ENCODE measurements at places on chromosomes 3 and 15.

DNA sequence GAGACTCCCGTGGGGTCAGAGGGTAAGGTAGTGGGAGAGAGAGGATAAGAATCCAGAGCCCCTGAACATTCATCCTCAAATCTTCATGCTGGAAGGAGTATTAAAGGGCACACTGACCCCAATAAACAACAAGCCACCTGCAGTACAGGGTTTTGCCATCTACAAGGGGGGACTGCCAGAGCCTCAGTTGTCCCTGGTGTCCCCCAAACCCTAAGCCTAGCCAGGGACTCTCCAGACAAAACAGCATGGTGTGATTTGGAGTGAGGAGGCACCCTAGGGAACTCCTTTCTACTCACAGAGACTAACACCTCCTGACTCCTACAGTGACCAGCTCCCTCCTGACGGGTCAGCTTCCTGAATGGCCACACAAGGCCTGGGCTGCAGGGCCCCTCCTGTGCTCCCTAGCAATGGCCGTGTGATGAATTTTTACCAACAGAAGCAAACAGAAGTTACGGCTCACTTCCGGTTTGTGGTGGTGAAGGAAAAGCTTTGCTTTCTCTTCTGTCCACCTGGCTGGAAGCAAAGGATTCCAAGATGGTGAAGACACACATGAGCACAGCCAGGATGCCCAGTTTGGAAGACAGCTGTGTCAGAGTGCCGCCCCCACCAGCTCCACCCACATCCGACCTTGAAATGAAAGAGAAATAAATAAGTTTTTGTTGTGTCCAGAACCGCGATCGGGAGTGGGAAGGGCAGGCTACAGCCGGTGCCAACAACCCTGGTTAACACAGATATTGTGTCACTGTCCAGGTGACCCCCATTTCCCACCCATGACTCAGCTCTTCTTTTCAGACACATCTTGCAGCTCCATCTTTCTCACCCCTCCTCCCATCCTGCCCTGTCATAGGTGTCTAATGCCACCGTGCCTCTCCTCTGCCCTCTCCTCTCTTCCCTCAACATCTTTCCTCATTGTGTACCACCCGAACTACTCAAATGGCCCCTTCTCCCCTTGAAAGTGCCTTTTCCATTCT lies 69.6 kb upstream of the ATP13A3 start:
- DNase-seq, result no peak

- DNase-seq, result no peak
These were observed 605.0 kb upstream of the TBL1XR1 start for GRCh38 chr3:177802151-177802900.

DNA sequence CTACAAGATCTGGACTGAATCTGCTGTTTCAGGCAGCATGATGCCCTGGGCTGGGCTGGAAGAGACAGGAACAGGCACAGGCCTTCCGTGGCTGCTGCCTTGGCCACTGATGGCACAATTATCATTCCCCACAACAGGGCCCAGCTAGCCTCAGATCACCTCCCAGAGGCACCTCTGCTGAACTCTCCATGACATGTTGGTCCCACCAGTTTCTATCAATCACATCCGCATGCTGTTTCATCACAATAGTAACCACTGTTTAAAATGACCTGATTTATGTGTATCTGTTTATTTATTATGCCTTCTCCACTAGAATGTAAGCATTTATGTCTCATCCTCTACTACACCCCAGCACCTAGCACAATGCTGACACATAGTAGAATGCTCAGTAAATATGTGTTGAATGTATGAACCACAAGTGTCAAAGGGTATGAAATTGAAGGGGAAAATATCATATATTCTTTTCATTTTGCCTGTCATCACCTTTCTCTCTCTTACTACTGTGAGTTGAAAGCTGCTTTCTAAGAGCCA lies 32.7 kb upstream of the ZBTB38 start:
- no peak for DNase-seq

- no peak for DNase-seq
These were observed 94.6 kb downstream of the EEFSEC start for GRCh38 chr3:128247666-128248409.

All from activated naive CD8-positive, alpha-beta T cell treated with anti-CD3 and anti-CD28 coated beads, Interleukin-2, amount 50 U/mL, for 24 hours (primary cell).